Right atrium auricular region (tissue), 2 donors: ENCODE measurements at places on chromosomes 3 and 15. TPM values are rescaled to one million over a fixed set of nuclear protein-coding genes. Genes with fewer than 3 reads are reported as not detected.

DNA sequence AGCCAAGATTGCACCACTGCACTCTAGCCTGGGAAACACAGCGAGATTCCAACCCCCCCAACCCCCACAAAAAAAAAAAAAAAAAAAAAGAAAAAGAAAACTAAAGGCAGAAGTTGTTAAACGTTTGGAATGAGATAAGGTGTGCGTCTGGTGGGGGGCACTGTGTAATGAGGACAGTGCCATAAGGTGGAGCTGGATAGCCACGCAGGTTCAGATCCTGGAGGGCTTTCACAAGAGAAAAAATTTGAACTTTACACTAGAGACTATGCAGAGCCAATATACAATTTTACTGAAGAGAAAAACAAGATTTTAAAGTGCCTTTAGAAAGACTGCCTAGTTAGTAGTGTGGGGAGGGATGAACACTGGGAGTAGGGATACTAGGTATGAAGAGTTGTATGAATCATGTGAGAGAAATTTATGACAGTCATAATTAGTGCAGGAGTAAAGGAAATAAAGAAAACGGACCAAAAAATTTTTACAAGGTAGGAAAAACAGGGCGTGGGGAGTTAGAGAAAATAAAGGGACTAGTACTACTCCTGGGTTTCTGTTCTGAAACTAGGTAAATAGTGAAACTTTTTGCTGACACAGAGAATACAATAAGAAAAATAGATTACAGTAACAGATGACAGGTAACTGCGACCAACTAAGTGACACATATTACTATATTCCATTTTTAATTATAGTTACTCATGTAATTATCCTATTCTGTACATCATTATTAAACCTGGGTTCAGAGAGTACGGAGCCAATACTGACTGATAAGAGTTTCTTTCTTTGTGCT, 108.1 kb downstream of the PEAK1 start:
- H3K27me3 ChIP-seq: no peaks in the 10 kb centered on the region
- H3K27ac ChIP-seq: no peak overlapping the region
- H3K36me3 ChIP-seq: no peaks in the 10 kb centered on the region
- H3K4me1 ChIP-seq: peaks cover 7% of the 10 kb centered on the region

DNA sequence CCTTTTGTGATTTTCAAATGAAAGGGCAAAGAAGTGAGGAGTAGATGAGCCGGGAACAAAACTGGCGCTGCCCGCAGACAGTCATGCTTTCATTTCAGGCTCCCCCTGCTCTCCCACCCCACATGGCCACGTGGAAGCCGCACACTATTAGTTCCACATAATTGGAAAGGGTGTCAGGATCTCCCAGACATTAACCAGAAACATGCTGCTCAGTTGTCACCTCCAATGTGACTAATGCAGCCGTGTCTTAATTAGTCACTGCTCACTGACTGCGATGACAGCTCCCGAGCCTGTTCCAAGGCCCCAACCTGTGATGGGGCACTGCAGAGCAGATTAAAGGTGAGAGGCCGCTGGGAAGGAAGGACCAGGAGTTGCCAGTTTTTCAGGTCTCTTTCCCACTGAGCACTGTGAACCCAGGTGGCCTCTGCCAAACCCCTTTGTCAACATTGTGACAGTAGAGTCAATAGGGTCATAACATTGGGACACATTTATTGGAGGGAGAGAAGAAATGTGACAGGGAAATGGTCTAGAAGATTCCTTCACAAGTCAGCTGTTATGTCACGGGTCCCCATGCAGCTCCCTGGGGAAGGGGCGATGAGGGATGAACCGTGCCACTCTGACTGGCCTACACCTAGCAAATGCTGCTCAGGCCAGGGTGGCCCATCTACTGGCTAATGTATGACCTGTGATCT, 38.6 kb upstream of the SFMBT1 start:
- peaks cover 26% of the 10 kb centered on the region for H3K4me1 ChIP-seq
- DNase-seq: peak; percentile 63
- H3K27me3 ChIP-seq: no peaks in the 10 kb centered on the region
- H3K36me3 ChIP-seq: no peaks in the 10 kb centered on the region
- peak overlapping the region; percentile 0 for H3K4me3 ChIP-seq

DNA sequence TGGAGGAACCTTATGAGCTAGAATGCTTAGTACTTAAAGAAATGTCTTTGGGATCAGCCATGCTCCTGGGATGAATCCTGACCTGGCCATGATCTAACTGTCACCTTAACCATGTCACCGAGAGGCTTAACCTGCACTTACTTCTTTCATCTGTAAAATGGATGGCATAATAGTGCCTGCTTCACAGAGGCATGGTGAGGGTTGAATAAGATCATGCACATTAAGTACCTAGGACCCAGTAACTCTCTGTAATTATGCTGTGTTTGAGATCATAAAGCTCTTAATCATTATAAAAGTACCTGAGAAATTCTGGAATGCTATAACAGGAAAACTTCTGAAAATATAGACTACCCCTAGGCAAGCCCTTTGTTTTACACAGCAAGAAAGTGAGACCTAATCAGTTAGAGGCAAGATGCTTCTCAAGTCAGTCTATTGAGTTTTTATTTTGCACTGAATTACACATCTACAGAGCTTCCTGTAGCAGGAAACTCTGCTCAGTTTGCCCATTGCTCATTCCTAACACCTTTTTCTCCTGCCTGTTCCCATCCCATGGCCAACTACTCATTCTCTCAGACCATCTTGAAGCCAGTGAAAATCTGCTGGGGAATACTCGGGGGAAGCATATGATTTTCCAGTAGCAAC, 1015.5 kb upstream of the CFAP20DC start:
- no peaks in the 10 kb centered on the region for H3K4me1 ChIP-seq
- no peaks in the 10 kb centered on the region for H3K27me3 ChIP-seq
- no peak overlapping the region for H3K4me3 ChIP-seq

- no peak for DNase-seq
- no peaks in the 10 kb centered on the region for H3K4me1 ChIP-seq
- no peaks in the 10 kb centered on the region for H3K27me3 ChIP-seq
- no peak overlapping the region for H3K27ac ChIP-seq
Measured at GRCh38 chr3:189386739-189387138, 215.0 kb downstream of the TPRG1 start.

SPINK8 gene
- not detected for total RNA-seq

EFL1 gene
- 14.2 TPM for total RNA-seq

P2RY14 gene
- 3.6 TPM for total RNA-seq
